ENCODE measurements at places on chromosomes 4 and X.

DNA sequence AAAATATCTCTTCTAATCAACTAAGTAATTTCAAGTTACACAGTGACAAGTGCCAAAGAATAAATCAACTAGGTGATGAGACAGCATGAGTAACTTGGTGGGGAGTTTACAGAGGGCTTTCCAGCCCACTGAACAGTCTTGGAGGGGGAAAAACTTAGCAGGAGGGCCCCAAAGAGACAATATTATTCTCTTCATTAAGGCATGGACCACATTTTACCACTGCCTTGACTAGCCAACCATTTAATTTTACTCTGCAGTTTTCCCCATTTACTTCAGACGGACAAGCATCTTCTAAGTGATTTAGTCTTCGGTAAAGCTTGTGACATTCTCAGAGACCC, 25.3 kb upstream of the GATB start:
- DNase-seq = no peak

- no peak for DNase-seq
Observed at GRCh38 chr4:169144061-169144600, 126.6 kb downstream of the SH3RF1 start.

GRCh38 chr4:107799669-107800450, 24.9 kb upstream of the SGMS2 start:
- DNase-seq = no peak

DNA sequence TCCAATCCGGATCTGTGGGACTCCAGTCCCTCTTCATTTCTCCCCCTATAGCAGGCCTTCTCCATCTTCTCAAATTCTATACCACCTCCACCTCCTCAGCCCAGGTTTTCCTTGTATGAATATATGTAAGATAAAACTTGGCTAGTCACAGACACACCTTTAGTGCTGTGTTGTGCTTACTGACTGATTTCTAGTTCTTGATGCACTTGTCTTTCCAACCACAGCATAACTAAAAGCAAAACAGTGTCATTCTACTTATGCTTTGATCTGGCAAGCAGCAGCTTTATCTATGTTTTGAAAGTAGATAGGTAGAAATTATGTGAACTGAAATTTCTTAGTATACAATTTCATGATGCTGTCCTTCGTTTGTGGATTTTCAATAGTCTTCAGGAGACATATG, 47.5 kb downstream of the CCNI start:
- no peak for DNase-seq

GRCh38 chr4:168908851-168909273, 101.2 kb downstream of the CBR4 start:
- DNase-seq = no peak

DNA sequence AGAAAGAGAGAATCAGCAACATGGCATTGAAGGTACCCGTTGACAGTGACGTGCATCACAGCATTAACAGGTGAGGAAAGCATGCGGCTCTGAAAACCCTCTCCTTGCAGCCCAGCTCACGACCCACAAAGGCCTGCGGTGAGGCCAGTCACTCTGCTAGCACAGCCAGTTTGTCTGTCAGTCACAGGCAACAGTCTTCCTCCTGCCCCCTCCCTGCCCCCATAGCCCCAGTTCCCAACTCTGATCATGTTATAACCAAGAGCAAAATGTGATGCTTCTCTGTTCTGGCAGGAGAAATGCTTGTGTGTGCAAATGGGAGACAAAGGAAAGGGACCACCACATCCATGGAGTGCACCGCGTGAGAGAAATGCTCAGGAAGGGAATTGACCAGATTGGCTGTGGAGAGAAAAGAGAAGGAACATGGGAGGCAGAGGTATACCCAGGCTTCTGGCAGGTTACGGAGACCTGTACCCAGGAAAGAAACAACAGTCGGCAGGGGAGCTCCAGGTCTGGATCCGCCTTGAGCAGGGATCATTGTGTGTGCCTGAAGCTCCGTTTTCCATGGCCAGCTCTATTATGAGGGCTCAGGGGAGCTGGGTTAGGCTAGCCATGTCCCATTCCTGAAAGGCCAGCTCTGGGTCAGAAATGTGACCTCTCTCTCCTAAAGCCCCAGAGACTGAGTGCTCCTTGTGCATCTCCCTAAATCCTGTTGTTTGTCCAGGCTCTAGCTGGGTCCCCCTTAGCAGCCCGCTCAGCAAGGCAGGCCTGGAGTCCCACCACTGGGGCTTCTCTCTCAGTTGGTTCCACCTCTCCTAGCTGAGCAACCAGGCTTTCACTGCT, 139.7 kb upstream of the MAMLD1 start:
- no peak for DNase-seq

DNA sequence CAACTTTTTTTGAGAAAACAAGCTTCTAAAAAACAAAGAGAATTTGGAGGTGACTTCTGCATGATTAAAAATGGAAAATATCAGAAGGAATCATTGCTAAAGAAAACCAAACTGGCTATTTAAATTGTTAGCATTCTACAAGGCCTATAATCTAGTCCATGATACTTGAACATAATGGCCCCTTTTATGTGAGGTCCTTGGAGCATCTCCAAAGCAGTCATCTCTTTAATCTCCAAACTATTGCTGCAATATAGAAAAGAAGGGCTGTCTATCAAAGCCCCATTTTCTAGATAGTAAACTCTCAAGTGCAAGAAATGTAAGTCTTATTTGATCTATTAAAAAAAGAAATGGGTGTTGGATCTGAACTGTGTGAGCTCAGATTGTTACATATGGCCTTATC, 615.1 kb downstream of the CENPC start:
- no peak for DNase-seq

DNA sequence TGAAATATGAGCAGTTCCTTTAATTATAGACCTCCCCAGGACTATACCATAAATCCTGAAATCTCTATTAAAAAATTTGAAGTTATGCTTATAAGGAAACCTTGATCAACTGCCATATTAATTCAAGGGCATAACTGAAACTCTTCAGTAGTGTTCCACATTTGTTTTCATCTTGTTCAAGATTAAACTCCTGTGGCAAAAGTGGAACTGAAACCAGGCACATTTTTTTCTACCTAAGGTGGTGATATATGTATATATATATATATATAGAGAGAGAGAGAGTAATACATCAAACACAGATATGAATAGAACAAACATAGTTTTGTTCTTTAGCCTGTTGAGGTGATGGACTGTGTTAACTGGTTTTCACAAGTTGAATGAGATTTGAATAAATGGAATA, 287.9 kb downstream of the DACH2 start:
- no peak for DNase-seq

DNA sequence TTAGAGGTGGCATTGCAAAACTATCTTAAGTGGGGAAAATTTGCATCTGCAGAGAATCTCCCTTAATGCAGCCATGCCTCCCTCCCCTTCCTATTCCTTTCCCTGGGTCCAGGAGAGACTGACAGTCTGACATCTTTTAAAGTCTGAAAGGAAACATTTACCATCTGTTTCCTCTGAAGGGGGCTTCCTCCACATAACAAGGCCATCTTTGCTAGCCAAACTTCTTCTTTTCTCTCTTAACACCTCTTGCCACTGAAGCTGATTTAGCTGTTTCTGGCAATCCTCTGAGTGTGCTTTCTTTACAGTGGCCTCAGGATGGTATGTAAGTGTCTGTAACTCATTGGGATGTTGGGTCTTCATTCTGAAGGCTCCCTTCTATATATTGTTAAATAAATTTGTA, 34.6 kb upstream of the AADAT start:
- DNase-seq = no peak

DNA sequence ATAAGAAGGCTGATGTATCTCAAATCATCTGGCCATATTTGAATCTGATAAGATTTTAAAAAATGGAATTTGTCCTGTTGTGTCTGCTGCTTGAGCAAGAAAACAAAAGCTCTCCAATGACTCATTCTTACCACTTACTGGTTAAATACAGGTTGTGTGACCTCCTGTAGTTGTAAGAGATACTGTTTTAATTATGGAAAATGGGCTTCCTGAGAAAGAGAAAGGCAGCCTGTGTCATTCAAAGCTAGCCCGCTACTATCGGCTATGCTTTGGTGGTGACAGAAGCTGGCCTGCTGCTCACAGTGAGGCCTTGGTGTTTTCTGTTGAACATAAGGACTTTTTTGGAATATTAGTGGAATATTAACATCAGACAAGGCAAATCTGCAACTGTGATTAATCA, 1722.1 kb upstream of the PCDH10 start:
- DNase-seq = no peak

- no peak for DNase-seq
Observed at GRCh38 chr4:104188301-104188700, 306.4 kb downstream of the CXXC4 start.

- no peak for DNase-seq
Observed at GRCh38 chr4:47031751-47032404, 511 bp downstream of the GABRB1 start.

DNA sequence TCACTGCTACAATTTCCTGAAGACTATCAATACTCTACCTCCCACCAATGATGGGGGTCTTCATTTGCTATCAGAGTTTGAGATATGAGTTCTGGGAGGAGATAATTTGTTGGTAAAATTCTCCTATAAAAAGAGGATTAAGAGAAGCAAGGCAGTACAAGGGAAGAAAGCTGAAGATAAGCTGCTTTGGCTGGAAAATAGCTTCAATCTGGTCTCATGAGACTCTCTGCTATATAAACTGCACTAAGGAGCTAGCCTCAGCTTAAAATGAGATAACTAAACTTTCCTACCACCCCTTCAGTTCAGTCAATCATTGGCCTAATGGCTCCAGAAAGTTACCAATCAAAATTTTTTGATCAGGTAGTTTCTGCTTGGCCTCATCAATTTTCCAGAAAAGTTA, 2105.0 kb downstream of the ARAP2 start:
- no peak for DNase-seq

DNA sequence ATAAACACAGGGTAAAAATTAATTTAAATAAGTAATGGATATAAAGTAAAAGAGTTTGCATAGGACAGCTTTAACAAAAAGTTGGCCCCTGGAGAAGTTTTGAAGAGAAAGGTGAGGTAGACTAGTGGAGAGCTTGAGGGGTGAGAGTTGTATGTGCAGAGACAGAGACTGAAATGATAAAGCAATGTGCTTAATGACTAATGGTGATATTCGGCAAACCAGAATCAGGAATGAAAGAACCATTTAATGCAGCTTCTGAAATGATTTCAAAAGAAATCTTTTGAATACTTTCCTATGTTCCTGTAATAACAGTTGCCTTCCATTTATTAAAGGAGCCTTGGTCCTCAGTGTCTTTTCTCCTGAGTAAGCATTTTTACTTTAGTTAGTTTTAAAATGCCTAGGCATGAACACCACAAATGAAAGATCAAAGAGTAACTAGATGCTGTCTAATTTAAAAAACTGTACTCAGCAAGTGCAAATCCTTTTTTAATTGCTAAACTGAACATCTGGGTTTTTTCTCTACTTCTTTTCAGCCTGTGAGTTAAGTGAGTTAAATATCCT, 28.5 kb downstream of the CAMK2D start:
- no peak for DNase-seq

Data from stimulated activated CD4-positive, alpha-beta T cell treated with anti-CD3 and anti-CD28 coated beads, Interleukin-4, amount 100 ng/mL, for 48 hours (primary cell).